HFF-Myc (cell line): ENCODE measurements at places on chromosomes 7 and 10.

DNA sequence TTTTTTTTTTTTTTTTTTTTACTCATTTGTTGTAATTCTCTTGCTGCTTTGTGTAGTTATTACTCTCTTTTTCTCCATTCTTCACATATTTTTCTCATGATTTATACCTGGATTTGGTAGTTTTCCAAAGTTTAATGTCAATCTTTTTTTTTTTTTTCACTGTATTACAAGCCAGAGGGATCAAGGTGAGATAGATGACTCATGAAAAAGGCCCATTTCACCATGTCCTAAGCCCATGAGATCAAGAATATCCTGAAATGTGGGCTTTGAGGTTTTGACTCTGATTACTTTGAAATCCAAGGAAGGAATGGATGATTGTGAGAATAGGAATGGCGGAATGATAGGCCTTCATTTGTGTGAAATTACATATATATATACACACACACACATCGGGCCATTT lies 31.1 kb downstream of the TAX1BP1 start:
- DNase-seq = no peak

- no peak for DNase-seq
These were observed 11.5 kb downstream of the GSAP start for GRCh38 chr7:77404641-77405040.

DNA sequence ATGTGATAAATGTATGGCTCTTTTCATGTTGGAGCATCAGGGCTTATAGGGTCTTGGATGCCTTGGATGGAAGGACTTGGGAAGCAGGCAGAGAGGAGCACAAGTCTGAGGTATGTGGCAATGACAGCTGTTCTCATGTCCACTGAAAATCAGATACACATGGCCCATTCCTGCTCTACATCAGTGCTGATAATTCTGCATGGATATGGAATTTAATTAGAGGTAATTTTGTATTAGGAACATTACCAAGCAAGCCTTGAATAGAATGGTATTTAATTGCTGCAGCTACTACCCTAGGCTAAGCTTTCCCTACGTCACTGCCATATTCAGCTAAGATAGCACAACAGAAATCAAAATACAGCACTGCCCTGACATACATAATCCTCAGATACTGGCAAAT lies 299.6 kb downstream of the LHFPL3 start:
- DNase-seq = no peak

DNA sequence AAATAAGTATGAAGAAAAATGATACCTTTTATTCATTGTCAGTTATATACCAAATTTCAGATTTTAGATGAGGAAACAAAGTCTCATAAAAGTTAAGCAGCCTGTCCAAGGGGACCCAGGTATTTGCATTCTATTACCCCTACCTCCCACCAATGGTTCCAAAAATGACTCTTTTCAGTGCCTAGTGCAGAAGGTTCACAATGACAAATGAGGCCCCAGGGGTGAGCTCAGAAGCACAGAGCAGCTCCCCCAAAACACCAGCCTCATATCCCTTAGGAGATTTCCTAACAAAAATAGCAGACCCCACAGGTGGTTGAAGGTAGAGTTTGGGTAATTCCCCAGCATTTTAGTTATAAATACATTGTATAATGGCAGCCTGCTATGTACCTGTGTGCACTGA lies 168.6 kb downstream of the REEP3 start:
- no peak for DNase-seq

DNA sequence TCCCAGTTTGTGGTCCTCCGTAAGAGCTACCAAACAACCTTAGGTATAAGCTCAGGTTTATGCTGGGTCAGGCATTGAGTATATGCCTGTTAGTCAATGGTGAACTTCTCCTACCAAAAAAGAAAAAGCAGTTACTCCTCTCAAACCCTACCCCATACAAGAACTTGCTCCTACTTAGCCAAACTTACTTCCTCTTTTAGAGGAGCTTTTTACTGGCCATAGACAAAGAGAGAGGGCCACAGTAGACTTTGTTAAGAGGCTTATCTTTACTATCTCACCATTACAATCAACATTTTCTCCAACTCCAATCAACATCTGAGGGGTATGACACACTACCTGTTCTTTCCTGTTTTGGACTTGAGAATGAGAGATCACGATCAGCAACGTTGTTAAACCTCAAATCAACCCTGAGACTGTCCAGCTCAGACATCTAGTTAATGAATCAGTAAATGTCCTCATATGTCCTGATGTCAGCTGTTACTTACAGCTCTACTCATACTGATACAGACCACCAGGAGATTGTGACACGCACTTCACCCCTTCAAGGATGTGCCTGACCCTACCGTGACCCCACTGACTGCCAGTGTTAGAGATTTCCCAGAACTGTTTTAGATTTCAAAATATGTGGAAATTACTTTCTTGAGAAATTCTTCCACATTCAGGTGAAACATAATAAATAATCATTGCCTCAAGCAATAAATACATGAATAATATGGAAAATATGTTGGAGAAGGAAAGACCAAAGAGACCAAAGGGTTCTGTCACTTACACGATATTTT lies 18.4 kb upstream of the CCDC71L start:
- no peak for DNase-seq

GRCh38 chr7:108167460-108167859 lies 37.3 kb upstream of the LAMB4 start:
- no peak for DNase-seq
